ENCODE measurements at places on chromosomes 2 and 18.

GRCh38 chr18:22303927-22304326, 113.8 kb downstream of the CTAGE1 start:
- DNase-seq, result no peak

DNA sequence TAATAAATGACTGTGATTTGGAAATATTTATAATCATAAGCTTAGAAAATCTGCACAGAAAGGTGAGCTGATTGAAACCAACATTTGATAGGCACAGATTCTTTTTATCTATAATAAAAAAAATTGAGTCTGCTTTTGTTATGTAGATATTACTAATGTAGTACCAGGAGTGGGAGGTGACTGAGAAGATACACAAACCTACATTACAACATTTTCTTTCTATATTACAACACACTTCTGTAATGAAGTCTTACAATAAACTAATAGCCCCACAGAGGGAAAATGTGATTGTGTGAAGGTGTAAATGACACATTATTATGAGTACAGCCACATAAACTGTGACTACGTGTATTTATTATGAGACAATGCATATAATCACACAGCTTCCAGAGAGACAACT, 241.6 kb downstream of the PIEZO2 start:
- DNase-seq, result no peak

DNA sequence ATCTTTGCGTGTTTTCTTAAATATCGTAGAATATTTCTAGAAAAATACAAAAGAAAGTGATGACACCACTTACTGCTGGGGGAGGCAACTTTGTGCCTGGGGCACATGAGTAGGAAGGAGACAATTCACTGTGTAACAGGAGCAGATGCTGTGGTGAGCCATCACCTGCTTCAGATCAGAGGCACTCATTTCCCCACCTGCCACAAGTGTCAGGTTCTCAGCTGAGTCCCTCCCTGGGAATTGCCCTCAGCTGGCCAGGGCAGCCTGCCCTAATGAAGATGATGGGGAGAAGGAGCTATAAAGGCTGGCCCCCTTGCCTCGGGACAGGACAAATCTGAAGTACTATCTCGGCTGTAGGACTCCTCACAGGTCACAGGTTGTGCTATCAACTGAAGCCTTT, 322.8 kb downstream of the STK39 start:
- no peak for DNase-seq

GRCh38 chr2:122883849-122884248, 1128.4 kb downstream of the TSN start:
- DNase-seq, result no peak

DNA sequence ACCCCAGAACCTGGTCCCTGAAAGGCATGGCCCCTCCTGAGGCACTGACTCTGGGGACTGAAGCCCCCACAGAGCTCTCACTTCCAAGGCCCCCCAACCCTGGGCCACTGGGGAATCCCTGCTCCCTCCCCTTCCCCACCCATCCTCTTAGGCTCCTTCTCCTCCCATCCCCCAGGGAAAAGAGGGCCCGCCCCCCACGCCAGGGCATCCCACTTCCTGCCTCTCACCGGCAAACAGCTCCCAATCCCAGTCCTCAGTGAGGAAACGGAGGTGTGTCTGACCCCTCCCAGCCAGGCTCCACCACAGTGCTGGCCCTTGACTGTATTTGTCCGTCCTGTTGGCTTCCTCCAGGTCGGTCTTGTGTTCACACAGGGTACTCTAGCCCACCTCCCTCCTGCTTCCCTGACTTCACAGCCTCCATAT, 35.0 kb upstream of the PTMA start:
- DNase-seq, result peak; percentile 50

- no peak for DNase-seq
Measured at GRCh38 chr2:95225658-95226057, 18.3 kb downstream of the ZNF892 start.

DNA sequence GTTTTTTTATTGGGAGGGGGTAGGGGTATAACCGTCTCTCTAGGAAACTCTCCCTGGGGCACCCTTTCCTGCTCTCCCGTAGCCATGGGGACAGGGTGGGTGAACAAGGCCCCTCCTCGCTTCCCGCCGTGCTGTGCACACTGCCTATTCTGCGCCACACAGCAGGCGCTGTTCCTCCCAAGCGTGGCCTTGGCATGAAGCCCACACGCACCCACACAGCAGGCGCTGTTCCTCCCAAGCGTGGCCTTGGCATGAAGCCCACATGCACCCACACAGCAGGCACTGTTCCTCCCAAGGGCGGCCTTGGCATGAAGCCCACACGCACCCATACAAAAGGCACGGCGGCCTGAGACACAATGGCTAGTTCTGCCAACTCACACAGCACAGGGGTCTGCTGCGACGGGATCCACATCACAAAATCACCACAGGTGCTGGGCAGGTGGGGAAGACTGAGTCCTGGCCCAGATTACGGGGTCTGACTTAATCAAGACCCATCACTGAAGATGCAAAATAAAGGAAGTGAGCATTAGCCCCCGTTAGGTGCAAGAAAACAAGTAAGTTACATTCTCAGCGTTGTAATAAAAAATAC, 46.6 kb upstream of the TPO start:
- DNase-seq, result no peak

DNA sequence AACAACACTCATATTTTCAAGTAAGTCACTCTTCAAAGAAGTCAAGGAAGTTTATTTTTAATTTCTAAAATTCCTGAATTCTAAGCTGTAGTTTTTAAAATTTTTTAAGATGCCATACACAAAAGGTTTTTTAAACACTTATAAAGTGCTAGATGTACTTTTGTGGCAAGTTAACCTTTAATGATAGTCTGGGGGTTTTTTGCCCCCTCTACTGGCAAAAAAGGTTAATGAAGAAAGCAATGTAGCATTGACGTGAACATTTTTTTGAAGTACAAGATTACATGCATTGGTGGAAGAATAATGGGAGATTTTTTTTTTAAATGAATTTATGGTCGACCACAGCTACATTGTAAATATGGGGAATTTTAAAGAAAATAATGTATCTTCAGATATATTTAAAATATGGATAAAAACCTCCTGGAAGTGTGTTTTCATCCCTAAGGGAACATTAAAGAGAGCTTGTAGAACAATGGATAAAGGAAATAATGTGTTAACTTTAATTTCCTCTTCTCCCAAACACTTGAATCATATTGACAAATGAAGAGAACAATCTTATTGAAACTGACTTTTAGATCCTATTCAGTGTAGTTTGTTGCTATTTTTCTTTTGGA, 12.6 kb downstream of the ITPRID2 start:
- DNase-seq, result peak; percentile 68

GRCh38 chr2:43075811-43076585, 150.4 kb downstream of the ZFP36L2 start:
- DNase-seq, result peak; percentile 88

DNA sequence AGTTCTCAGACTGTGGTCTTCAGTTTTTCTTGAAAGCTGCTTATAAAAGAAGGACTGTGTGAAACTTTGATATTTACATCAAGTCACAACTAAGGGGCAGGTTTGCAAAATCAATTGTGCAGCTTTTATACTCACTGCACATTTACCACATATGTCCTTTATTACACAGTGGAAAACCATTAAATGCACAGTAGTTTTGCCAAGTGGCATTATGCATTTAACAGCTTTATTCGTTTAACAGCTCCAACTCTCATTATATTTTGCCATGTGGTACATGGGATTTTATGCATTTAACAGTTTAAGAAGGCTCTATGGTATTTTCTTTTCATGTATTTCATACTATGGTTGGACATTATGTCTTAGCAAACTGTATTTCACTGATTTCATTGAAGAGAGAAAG, 135.6 kb downstream of the SATB2 start:
- no peak for DNase-seq

DNA sequence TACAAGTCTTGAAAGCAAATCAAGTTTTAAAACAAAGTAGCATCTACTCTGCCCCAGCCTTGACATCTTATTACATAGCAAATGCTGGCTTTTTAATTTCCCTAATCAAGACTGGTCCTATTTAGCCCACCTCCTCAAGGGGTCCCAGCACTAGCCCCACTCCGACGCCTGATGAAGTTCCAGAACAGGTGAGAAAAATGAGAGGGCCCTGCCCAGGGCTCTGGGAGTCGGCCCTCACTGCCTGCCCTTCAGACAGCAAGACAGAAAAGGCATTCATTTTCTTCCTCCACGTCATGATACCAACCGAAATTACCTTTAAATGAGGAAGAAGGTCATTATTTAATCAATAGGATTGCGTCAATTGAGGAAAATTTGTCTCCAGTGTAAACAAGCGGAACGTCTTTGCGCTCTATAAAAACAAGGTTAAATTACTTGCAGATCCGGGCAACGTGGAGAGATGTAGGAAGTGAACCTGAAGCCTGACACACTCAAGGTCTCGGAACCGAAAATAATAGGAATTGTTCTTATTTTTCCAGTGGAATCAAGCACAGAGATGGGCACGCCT, 170.6 kb upstream of the PKDCC start:
- DNase-seq, result no peak
